ENCODE measurements at places on chromosomes 16 and 17.

DNA sequence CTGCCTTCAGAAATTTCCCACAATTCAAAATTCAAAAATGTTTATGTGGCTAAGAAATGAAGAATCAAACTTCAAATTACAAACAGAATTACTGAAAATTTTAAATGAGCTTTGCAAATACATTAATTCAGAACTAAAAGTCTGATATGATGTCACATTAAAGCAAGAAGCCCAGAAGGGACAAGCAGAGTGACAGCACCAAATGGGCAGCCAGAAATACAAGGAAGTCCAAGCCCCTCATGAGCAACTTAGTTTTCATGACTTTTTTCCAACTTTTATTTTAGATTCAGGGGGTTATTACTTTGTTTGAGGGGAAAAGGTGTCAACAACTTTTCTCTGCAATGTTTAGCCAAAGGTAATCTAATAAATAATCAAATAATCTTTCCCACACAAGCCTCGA, 21.5 kb downstream of the UBE2G1 start:
- no peak for DNase-seq

DNA sequence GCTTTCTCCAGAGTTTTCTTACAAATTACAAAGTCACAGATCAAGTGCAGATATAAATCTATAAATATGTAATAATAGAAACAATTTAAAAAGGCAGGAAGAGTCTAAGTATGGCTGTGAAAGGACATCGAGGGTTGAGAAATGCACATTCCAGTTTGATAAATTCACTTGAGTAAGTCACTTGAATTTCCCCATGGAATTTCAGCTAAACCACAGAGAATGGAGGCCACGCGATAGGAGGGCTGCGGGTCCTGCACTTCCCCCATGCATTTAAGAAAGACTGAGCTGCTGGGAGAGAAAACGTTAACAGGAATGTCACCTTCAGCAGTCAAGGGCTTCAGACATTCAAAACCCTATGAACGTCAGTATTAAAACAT, 6.1 kb upstream of the MXRA7 start:
- no peak for DNase-seq

- DNase-seq: no peak
Observed at GRCh38 chr17:33676444-33676843, 383.3 kb upstream of the ASIC2 start.

DNA sequence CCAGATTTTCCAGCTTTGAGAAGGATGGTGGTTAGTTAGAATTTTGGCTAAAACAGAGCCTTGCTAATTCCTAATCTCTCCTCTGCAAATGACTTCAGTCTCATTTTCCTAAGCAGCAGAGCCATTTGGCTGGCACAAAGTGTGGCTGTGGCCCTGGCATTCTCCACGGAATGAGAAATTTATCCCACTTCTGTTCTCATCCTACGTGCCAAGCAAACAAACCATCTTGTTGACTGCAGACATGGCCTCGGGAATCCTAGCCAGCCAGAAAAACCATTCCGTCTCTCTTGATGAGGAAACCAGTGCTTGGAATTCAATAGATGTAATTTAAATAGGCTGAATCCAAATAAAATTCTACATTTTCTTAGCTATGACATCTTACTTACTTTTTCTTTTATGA, 34.1 kb upstream of the ELAC2 start:
- DNase-seq: no peak

DNA sequence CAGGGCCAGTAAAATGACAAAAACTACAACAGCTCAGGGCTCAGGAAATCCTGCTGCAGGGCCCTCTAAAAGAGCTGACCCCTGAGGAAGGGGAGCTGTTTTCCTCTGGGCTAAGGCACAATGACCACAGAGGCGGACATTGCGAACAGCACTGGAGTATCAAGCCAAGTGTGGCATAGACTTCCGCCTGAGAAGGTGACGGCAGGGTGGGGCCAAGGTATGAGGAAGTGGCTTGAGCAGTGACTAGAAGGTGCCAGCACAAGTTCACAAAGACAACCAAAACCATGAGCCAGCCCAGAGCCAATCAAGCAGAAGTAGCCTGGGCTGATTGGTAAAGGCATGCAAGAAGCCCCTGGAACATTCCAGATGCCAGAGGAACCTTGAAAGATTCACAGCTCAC, 13.9 kb downstream of the ERN2 start:
- no peak for DNase-seq

GRCh38 chr16:24540602-24541210, 1.3 kb downstream of the RBBP6 start:
- peak; percentile 20 for DNase-seq

DNA sequence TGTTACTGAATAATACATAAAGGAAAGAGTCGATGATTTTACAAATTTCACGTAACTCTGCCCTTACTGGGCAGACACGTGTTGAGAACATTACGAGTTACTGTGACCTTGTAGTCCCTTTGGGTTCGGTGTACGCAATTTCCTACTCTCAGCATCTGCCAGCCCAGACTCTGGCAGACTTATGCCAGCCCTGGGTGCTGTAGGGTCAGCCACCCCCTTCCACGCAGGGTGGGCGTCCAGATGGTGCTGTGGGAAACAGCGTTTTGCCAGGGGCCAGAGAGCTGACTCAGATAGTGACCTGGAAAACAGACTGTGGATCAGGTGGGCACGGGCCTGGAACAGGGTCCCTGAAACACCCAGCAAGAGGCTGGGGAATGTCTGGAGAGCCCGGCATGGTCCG, 148.9 kb downstream of the RPTOR start:
- DNase-seq: no peak

GRCh38 chr16:10511829-10512228, 68.6 kb downstream of the EMP2 start:
- peak; percentile 30 for DNase-seq

DNA sequence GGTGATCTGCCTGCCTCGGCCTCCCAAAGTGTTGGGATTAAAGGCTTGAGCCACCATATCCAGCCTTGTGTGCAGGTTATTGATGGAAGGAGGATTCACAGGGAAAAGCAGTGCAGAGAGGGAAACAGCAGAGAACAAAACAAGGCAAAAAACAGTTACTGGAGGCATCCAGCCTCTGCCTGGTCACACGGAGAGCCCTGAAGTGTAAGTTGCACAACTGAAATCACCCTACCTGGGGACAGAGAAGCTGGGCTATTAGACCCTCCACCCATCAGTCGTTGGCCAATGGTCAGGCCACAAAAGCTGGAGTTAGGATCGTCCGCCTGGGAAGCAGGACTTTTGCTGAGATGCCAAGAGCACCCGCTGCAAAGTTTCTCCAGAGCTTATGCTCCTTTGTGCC, 57.9 kb upstream of the BCO1 start:
- DNase-seq: no peak

- no peak for DNase-seq
Observed at GRCh38 chr16:55189682-55190636, 134.0 kb upstream of the IRX6 start.

DNA sequence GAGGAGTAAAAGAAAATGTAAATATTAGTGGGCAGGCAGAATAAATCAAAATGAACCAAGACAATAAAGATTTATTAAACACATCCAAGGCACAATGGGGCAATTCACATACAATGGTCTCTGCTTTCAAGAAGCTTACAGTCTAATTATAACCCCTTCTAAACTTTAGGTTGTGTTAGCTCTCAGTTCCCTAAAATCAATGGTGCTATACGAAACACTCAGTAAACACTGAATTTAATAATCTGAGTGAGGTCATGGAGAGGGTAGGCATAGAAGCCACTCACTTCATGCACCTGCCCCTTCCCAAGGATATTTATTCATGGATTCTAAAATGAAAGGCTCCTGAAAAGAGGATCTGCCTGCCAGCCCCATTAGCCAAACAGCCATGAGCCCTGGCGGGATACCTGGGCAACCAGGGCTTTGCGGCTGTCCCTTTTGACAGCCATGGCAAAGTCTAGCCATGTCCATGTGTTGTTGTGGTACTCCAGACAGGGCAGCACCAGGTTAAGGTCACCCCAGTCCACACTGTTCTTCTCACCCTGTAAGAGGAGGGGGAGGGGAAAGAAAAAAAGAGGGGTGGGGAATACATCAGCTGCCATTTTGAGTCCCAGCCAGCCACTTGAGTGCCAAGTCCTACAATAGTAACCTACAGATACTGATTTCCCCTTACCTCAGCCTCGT, 1.4 kb upstream of the RSKR start:
- no peak for DNase-seq

- DNase-seq: no peak
Observed at GRCh38 chr16:69526831-69527655, 38.7 kb upstream of the NFAT5 start.

DNA sequence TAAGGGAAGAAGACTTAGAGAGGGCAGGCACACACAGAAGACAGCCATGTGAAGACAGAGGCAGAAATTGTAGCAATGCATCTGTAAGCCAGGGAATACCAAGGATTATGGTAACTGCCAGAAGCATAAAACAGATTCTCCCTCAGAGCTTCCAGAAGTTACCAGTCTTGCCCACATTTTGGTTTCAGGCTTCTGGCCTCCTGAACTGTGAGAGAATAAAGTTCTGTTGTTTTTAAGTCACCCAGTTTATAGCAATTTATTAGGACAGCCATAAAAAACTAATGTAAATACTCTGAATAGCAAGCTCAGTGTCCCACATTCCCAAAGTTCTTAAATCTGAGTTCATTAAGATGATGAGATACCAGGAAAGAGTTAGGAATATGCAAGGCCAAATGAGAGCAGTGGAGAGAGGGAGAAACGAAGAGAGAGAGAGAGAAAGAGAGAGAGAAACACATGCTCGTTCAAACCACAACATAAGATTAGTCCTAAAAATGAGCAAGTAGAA, 123.4 kb downstream of the HS3ST3A1 start:
- no peak for DNase-seq

DNA sequence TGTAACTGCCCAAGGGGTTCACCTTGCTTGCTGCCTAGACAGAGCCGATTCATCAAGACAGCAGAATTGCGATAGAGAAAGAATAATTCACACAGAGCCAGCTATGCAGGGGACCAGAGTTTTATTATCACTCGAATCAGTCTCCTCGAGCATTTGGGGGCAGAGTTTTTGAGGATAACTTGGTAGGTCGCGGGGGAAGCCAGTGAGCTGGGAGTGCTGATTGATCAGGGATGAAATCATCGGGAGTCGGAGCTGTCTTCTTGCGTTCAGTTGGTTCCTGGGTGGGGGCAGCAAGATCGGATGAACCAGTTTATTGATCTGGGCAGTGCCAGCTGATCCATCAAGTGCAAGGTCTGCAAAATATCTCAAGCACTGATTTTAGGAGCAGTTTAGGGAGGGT, 9.1 kb downstream of the ITGAM start:
- no peak for DNase-seq

- no peak for DNase-seq
Observed at GRCh38 chr17:45578516-45579455, 88.3 kb upstream of the PLEKHM1 start.

DNA sequence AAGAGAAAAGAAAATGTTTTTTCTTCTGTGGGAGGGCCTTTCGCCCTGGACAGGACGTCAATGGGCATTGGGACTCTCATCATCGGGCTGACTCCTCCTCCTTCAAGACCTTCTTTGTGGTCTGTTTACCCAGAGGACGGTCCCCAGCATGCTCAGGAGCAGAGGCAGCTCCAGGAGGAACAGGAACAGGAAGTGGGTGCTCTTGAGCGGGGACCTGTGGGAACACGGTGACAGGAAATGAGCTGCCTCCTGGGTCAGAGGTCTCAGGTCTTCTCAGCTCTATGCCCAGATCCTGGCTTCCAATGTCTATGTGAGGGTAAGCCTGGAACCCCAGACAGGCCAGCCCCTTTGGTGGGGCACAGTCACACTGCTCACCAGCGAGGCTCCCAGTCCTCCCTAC, 12.2 kb downstream of the CD300LD start:
- peak; percentile 18 for DNase-seq

- no peak for DNase-seq
Observed at GRCh38 chr16:64983963-64984362, 137.9 kb downstream of the CDH11 start.

GRCh38 chr16:88274847-88275246, 107.9 kb upstream of the ZNF469 start:
- DNase-seq: no peak

- no peak for DNase-seq
Observed at GRCh38 chr17:50902372-50903353, 36.5 kb upstream of the TOB1 start.

- no peak for DNase-seq
Observed at GRCh38 chr16:57316390-57317017, 32.0 kb upstream of the PLLP start.

GRCh38 chr16:74051-74746, 1.8 kb upstream of the RHBDF1 start:
- no peak for DNase-seq

DNA sequence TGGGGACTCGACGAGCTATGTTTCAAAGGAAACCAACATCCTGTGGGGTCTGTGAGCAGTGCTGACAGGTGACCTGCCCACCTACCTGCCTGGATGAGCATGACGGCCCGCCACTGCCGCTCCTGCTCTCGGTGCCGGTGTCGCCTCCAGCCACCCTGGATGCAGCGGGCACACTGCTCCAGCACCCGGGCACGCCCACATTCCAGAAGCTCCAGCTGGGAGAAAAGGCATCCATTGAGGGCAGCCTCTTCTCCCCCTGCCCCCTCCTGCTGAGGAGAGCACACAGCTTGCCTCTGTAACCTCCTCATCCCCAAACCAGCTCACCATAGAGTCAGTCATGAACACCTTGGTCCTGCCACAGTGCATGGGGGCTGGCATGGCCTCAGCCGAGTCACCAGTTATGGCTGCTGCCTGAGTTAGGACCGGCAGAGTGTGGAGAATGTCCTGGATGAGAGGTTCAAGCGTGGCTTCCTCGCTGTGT, 14.3 kb downstream of the ZNHIT3 start:
- DNase-seq: no peak

GRCh38 chr17:42681976-42682721, at the start of gene CNTNAP1:
Gene CNTNAP1, plus strand, starts transcription at chr17:42682531. Its CDS starts 299 bp downstream, at chr17:42682830.
- peak; percentile 39 for DNase-seq

DNA sequence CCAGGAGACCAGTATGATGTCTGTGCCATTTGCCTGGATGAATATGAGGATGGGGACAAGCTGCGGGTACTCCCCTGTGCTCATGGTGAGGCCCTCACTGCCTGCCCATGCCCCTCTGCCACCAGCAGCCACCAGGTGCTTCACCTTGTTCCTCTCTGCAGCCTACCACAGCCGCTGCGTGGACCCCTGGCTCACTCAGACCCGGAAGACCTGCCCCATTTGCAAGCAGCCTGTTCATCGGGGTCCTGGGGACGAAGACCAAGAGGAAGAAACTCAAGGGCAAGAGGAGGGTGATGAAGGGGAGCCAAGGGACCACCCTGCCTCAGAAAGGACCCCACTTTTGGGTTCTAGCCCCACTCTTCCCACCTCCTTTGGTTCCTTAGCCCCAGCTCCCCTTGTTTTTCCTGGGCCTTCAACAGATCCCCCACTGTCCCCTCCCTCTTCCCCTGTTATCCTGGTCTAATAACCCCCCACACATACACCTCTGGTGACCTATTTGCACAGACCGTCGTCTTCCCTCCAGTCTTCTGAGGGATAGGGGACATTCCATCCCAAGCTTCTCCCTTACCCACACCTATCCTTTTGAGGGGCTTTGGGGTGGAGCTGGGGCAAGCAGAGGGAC, 3.7 kb downstream of the PFN1 start:
- DNase-seq: peak; percentile 36

- no peak for DNase-seq
Observed at GRCh38 chr16:81758376-81758775, 20.7 kb upstream of the PLCG2 start.

- no peak for DNase-seq
Observed at GRCh38 chr17:45123930-45124796, 8.2 kb downstream of the PLCD3 start.

GRCh38 chr17:4256952-4257351, 6.8 kb downstream of the ANKFY1 start:
- no peak for DNase-seq
